ENCODE measurements at places on chromosomes 2 and 18.

DNA sequence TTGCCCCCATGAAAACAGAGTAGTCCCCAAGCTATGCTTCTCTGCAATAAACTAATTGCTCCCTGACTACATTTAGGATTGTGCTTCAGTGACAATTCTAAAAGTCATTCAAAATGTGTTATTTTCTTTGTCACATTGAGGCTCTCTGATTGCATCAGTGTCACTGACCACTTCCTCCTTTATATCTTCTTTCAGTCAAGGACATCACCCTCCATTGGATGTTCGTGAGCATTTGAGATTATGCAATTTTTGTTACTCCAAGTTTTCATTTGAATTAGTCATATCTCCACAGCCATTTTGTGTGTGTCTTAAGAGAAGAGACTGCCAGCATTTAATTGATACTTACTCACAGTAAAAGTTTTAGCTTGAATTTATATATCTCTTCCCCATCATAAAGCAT is 780.8 kb upstream of the GCFC2 start:
- no peak for DNase-seq

DNA sequence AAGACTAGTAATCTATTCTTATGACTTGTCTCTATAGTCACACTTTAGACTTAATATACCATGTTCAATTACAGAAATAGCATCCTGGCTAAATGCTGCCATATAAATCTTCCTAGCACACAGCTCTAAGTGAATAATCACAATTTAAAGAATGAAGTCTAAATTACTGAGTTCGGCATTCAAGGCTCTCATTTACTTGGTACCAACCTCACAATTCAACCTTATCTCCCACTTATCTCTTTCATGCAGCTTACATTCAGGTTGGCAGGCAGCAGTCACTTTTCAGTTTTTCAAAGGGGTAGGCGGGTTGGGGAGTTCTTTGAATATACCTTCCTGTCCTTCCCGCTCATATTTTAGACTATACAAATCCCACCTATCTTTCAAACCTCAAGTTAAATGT is 1.5 kb downstream of the MMADHC start:
- no peak for DNase-seq

GRCh38 chr2:118498943-118499342 is 348.5 kb downstream of the EN1 start:
- no peak for DNase-seq

DNA sequence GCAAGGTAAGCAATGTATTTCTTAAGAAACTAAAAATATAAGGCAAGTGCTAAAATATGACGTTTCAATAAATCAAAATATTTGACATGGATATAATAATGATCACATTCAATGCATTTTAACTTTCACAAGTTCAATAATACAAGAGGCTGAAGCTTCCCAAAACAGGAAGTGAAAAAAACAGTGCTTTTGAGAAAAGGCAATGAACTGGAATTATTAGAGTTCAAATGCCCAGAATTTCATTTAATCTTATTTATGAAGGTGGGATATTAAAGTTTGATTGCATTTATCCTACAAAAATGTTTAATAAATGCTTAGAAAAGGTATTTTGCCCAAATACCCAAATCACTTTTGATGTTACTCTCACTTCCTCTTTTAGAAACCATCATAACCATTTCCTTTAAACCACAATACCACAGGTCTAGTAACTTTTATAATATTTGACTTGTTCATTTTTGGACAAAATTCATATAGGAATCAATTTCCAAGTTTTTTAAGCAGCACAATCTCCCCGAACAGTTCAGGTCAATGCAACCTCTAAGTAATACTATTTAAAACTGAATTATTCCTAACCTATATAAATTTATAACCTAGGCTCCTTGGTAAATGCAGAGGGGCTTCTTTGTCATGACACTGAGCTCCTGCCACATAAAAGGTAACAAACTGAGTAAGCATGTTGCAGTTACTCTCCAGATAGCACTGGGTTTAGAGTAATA is 2.1 kb downstream of the NCKAP1 start:
- DNase-seq: no peak

- DNase-seq: no peak
These were observed 1228.3 kb upstream of the CHAC2 start for GRCh38 chr2:52539026-52539970.

DNA sequence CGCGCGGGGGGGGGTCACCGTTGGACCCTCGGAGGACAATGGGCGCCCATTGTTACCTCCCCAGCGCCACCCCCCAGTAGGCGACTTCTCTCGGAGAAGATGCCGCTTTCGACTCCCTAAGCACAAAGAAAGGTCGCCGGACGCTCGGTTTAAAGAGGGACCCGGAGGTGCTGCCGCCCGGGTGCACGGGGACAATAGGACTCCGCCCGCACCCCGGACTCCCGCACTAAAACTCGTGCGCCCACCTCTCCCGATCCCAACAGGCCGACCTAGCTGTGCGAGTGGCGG is 318 bp upstream of the CDC42EP3 start:
- DNase-seq: no peak

DNA sequence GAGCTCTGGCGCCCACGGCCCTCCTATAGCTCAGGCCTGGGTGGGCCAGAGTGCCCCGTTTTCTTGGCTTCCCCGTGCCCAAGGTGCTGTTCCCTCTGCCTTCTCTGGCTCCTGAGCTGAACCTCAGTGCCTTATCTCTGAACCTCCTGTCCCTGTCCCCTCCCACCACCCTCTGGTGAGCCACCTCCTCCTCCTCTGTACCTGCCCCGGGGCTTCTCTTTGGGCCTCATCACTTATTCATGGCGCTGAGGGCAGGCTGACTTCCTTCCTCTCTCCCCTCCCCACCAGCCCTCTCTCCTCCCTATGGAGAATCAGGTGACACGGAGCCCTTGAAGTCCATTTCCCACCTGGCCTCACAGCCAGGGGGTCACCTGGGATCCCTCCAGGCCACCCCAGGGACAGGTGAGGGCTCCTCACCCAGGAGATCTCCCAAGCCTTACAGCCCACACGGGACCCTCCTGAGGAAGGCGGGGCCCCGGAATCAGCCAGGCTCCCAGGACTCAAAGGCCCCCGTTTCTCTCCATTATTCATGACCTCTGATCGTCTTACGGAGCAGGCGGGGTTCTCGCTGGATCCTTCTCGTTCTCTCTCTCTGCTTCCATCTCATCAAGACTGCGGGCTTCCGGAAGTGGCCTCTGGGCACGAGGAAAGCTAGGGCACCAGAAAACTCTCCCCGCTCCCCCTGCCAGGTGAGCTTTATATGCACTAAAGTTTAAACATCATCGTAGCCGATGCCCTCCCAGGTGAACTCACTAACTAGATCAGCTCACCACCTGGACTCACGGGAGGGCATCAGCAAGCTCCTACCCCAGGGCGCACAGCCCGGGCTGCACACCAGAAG is at the start of gene LOXHD1:
LOXHD1 (minus strand) TSS at position 106 of the 841 bp plus-strand sequence. CDS start 187 bp downstream, outside the sequence.
- no peak for DNase-seq

GRCh38 chr18:22539051-22539765 is 121.5 kb upstream of the CTAGE1 start:
- no peak for DNase-seq

GRCh38 chr18:55355223-55355622 is 232.8 kb downstream of the TCF4 start:
- no peak for DNase-seq
